Activated CD8-positive, alpha-beta memory T cell treated with anti-CD3 and anti-CD28 coated beads, Interleukin-2, amount 50 U/mL, for 4 hours (primary cell): ENCODE measurements at places on chromosomes 11 and 22.

GRCh38 chr11:102985850-102986249 is 30.3 kb upstream of the MMP13 start:
- DNase-seq, result no peak

- DNase-seq, result peak; percentile 53
Observed at GRCh38 chr11:64226507-64227051, 505 bp downstream of the NUDT22 start.

DNA sequence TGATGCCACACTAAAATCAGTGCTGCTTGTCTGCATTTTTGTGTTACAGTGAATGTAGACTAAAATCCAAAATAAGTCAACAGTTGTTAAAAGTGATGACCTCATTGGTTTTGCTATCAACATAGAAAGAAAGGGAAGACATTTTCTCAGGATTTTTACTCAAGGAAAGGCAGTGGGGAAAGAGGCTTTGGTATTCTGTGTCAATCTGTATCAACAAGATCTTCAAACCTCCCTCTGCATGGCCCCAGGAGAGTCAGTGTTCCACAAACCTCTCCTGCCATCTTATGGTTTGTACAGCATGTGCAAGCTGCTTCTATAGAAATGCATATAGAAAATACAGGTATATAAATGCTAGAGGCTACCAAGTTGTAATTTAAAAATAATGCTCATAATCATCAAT is 13.8 kb upstream of the OR51M1 start:
- DNase-seq, result no peak

- DNase-seq, result no peak
Observed at GRCh38 chr11:47101406-47101805, 75.3 kb downstream of the ARFGAP2 start.

DNA sequence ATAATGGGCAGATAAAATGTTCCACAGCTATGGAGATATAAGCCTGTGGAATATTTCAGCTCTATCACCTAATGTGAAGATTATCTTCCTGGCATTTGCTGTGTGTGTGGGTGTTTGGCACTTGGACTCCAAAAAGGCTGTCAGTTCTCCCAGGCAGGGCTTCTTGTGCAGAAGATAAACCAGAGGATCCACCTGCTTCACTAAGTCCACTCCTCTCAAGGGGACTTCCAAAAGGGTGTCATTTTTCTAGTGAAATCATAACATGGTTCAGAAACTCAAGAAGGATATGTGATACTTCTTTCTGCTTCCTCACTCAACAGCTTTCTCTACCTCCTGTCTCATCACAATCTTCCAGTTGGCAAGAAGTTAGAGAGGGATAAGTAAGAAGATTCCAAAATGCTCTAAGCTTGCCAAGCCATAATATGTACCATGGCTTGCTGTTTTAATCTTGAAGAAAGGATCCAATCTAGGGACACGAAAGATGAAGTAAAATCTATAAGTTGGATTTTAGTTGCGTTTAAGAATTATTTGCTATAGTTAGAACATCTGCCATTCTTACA is 206.2 kb upstream of the MTMR2 start:
- no peak for DNase-seq

GRCh38 chr11:126518071-126518971 is 162.8 kb downstream of the ST3GAL4 start:
- DNase-seq, result no peak

GRCh38 chr22:37369483-37369882 is 57.8 kb downstream of the ELFN2 start:
- DNase-seq, result no peak

DNA sequence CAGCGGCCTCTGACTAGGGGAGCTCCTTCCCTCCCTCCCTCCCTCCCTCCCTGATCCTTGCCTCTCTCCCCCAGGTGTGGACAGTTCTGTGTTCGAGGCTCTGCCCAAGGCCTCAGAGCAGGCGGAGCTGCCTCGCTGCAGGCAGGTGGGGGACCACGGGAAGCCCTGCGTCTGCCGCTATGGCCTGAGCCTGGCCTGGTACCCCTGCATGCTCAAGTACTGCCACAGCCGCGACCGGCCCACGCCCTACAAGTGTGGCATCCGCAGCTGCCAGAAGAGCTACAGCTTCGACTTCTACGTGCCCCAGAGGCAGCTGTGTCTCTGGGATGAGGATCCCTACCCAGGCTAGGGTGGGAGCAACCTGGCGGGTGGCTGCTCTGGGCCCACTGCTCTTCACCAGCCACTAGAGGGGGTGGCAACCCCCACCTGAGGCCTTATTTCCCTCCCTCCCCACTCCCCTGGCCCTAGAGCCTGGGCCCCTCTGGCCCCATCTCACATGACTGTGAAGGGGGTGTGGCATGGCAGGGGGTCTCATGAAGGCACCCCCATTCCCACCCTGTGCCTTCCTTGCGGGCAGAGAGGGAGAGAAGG is 11.1 kb upstream of the POU2F3 start:
- DNase-seq, result no peak

DNA sequence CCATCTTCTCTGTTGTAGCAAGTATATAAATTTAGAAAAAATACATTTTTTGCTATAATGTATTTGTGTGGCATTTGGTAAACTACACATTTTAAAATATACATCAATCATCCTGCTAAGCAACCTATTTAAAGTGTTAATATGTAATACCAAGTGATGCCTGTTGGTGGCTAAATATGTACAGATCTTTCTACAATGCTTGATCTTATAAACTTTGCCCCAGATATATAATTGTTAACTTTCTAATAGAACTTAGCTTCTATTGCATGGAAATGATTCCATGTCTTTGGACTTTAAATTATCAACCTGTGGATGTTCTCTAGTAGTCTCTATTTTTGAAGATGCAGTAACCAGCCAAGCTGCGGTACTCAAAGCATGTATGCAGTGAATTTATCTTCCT is 1260.4 kb upstream of the RAG2 start:
- no peak for DNase-seq
